ENCODE measurements at places on chromosomes 11 and 22.
A peak's percentile ranks its signal among the peaks of the same experiment; 100 is the strongest.

DNA sequence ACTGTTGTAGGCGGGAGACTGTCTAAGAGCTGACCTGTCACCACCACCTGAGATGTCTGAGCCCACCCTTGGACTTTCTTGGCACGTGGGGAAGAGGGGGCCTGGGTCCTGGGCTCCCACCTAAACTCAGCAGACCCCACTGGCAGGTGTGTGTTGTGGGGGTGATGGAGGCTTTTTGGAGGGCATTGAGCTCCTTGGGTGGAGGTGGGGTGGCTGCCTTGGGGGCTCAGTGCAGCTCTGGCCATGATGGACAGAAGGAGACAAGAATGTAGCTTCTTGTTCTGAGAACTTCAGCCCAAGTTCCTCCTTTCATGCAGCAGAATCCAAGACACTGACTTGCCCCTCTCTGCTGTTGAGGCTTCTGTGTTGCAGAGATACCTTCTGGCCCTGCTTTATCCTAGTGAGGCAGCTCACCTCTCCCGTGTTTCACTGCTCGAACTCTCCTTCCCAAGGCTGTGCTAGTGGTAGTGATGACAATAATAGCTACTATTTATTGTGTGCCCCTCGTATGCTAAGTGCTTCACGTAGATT, 116.6 kb upstream of the OR4B1 start:
- no peak for DNase-seq

- DNase-seq = no peak
Observed at GRCh38 chr11:7552666-7553065, 38.9 kb downstream of the PPFIBP2 start.

GRCh38 chr11:134939905-134940304, 527.9 kb upstream of the B3GAT1 start:
- no peak for DNase-seq

GRCh38 chr11:13635804-13636203, 32.7 kb upstream of the FAR1 start:
- no peak for DNase-seq

GRCh38 chr11:16815047-16815767, 76.8 kb downstream of the C11orf58 start:
- no peak for DNase-seq

DNA sequence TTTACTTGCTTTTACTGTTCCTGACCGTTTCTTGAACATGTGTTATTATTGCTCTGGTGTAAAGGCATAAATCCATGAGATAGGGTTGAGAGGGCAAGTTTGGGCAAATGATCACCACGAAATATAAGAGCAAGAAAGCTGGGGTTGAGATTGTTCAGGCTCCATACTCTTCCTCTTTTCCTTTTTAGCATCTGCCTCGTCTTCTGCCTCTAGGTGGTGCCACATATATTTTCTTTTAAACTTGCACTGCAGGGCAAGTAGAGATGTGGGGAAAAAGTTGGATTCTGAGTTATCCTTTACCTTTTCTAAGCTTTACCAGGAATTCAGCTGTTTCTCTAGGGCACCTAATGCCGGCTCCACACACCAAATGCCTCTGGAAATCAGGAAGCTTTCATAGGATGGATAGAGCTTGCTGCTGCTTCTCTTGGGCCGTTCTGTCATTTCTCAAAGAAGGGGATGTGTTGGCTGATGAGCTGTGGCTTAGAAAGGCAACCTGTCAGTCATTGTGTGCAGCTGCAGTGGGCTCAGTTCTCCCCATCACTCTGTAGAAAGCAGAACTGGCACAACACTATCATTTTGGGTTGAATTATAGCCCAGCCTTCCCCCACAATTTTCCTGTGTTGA, 98.2 kb downstream of the LDLRAD3 start:
- DNase-seq = no peak

GRCh38 chr22:17597217-17597616, 31.3 kb downstream of the ATP6V1E1 start:
- DNase-seq = no peak

DNA sequence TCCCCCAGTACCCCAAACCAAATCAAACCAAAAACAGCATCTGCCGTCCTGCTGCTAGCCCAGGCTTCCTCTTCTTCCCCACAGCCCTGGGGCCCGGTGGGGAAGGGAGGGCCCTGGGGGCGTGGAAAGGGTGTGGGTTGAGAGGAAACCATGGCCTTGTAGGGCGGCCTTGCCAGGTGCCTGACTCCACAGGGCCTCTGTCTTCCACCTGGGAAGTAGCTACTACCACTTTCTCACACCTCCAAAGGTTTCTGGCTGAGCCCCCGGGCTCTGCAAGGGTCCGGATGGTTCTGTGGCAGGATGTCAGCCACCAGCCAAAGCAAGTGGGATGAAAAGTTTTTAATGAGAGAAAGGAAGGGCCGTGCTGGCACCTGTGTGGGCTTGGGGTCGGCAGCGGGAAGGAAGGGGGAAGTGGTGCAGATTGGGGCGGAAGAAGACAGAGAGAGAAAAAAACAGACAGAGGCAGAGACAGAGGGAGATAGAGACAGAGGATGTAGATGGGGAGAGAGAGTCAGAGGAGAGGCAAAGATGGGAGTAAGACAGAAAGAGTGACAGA, 10.5 kb downstream of the TPST2 start:
- DNase-seq = no peak

DNA sequence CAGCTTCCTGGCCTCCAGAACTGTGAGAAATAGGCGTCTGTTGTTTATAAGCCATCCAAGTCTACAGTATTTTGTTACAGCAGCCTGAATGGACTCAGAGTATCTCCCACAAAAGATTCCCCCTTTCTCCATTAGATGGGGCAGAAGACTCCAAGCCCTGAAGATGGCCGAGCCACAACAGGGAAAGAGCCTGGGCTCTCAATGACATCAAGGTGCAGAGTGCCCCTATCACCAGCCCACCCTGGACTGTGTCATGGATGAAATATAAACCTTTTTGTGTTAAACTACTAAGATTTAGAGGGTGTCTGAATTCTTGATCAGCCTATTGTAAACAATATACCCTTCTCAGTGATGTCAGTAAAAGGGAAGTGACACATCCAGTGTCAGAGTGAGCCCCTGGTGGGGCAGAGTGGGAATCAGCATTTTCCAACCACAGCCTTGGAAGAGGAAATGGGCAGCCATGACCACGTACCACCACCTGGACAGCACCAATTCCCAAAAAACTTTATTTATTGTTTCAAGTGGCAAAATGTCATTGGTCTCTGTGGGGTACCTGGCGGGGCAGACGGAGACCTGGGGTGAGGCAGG, 25.5 kb downstream of the TNKS1BP1 start:
- no peak for DNase-seq

DNA sequence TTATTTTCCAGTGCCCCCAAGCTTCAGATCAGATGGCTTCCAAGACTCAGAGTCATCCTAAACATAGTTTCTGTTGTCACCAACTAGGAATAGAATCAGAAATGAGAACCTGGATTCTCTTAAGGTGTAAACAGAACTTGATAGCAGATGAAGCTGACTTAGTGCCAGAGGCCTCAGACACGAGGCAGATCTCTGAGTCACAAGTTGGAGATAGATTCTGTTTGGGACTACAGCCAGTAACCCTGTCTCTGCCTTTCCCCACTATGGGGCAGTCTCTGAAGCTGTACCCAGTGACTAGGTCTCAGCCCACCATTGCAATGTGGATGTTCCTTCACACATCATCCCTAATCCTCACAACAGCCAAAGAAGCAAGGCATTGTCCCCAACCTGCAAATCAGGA, 25.4 kb downstream of the NEU3 start:
- peak; percentile 9 for DNase-seq

- DNase-seq = no peak
Observed at GRCh38 chr11:84455691-84456090, 1169.5 kb upstream of the CCDC90B start.

DNA sequence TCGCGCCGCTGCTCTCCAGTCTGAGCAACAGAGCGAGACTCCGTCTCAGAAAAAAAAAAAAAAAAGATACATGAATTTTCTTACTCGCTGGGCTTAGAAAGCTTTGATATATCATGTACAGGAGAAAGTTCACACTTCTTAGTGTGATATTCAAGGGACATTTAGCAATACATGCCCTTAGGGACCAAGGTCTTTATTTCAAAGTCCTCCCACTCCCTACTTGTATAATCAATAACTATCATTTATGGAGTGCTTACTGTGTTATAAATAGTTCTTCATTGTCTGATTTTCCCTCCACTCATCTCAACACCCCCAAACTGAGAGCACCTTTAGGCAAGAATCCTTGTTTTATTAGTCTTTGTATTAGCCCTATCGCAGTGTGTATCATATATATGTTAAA, 103.3 kb downstream of the UVRAG start:
- no peak for DNase-seq

DNA sequence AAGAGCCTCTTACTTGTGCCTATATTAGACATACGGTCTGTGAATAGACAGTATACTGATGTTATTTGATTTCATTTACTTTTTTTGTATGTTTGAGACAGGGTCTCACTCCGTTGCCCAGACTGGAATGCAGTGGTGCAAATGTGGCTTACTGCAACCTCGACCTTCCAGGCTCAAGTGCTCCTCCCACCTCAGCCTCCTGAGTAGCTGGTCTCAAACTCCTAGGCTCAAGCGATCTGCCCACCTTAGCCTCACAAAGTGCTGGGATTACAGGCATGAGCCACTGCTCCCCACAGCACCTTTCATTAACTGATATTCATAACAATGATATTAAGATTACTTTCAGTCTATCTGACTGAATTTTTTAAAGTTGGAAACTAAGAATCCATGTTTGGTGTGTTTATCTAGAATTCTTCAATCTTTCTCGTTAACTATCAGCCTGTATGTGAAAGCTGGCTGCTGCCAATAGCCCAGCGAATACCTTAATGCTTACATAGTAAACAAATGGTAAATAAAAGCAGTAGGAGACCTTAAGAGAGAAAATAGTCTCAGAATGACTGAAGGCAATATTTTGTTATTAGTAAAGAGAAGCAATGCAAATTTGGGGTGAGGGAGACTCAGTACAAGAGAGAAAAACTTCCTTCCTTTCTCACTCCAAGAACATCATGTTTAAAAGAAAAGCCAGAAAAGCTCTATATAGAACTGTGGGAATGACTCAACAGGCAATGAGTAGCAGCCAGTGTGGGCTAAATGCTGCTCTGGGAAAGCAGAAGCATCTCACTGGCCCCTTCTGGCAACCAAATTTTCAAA, 101.9 kb downstream of the MRTFA start:
- DNase-seq = no peak

DNA sequence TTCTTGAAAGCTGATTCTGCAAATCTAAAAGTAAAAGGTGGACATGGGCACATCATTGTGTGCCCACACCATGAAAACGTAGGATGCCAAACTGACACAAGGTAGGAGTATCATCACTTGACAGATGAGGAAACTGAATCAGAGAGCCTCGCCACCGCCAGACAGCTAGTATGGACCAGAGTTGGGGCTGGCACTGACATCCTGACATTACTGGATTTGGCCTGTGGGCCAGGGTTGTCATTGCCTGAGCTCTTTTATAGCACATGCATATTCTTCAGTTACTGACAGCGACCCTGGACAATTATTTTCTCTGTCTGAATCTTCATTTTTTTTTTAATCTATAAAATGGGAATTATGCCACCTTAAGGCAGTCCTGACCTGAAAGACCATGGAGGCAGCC, 16.5 kb downstream of the USP35 start:
- DNase-seq = no peak
